Activated CD4-positive, alpha-beta T cell treated with anti-CD3 and anti-CD28 coated beads, Interleukin-2, amount 10 ng/mL, durations not matched to agents 24 days and 14 days (primary cell): ENCODE measurements at places on chromosomes 1 and 21.

GRCh38 chr1:33267468-33268205 lies 11.3 kb downstream of the ZNF362 start:
- no peak for DNase-seq

DNA sequence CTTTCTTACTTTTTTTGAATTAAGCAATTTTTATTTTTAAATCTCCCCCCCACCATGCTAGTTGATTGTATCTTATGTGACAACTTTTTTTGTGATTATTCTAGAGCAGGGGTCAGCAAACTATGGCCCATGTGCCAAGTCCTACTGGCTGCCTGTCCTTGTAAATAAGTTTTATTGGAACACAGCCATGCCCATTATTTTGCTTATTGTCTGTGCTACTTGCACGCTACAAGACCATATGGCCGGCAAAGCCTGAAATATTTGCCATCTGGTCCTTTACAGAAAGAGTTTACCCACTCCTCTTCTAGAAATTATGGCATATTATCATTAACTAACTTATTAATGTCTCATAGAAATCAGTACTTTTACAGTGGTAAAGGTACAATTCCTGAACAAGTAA lies 51.7 kb downstream of the AK5 start:
- no peak for DNase-seq

DNA sequence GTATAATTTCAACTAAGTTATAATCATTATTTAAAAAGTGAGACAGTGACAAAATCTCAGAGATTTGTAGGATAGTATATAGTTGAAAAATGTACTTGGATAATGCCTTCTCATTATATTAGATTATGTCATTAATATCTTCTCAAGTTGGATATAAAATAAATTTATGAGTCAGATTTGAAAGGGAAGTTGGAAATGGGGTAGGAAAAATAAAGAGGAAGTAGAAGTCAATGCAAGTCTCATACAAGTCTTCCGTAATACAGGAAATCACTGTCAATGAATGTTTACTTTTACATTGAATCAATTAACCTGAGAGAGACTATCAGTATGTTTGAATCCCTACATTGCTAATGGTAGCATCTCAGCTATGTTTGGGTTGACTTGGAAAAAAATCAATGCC lies 16.2 kb upstream of the RNPC3 start:
- no peak for DNase-seq

- no peak for DNase-seq
These were observed 168.0 kb downstream of the PPP1R12B start for GRCh38 chr1:202516434-202516877.

DNA sequence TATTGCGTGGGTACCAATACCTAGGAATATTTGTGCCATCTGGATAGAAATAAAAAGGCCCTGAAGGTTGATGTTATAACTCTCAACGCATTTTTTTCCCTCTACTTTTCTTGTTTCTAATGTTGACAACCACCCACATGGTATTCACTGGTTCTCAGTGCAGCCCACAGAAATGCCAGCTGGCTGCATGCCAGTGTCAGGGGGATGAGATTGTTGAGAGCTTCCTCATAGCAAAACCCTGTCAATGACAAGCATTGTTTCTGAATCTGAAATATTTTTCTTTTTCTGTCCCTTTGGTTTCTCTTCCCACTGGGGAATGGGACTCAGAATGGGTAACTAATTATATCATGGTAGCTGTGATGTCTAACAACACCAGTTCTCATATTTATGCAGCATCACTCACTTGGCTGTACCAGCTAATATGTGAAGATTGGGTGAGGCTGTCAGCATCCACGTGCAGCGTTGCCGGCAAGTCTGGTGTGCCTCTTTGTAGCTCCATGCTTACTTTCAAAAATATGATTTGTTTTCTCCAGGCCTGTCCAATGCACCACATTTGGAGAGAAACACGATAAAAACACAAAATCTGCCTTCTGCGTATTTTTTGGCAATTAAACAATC lies 284.6 kb downstream of the PTBP2 start:
- no peak for DNase-seq

DNA sequence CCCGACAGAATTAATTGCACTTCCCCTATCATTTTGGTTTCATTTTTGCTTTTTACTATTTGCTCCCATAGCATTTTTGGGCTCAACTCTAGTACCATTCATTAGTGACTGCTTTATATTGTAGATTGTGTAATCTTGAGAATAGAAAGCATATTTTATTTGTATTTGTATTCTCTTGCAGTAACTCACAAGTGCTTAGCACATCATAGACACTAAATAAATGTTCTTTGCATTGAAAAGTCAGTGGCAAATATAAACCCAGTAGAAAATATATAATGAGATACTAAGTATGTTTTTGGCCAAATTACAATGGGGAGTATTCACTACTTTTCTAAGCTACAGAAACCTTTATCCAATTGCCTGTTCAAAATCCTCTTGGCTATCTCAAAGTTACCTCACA lies 359.7 kb upstream of the CAMK1G start:
- DNase-seq = no peak

DNA sequence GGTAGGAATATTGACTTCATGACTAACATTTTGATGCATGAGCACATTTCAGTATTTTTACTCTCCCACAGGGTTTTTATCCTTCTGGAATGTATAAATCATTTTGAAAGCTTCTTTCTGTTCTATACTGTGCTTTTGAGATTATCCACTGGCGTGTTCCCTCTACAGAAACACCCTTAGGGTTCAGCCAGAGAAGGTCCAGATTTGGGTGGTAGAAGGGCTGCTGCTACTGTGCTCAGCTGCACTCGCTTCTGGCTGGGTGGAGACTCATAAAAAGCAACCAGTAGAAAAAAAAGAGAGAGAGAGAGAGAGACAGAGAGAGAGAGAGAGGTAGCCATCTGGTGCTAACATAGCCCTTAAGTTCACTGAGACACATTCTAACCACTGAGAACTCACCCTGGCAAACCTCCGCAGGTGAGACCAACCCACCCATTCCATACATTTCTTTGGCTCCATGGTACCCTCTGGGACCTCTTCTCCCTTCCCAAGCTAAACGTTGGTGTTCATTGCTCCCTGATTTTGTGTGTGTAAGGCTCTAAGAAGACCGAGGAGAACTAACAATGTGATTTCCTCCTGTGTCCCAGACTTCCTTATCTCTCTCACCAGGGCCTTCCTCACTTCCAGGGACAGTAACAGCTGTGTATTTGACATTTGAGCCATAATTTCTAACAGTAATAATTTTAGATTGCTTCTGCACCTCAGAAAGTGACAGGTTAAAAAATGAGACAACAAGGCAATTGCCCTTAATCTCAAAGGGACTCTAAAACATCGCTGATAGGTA lies 7.2 kb downstream of the APCS start:
- DNase-seq = no peak

GRCh38 chr1:31931593-31932225 lies 6.5 kb downstream of the PTP4A2 start:
- no peak for DNase-seq

DNA sequence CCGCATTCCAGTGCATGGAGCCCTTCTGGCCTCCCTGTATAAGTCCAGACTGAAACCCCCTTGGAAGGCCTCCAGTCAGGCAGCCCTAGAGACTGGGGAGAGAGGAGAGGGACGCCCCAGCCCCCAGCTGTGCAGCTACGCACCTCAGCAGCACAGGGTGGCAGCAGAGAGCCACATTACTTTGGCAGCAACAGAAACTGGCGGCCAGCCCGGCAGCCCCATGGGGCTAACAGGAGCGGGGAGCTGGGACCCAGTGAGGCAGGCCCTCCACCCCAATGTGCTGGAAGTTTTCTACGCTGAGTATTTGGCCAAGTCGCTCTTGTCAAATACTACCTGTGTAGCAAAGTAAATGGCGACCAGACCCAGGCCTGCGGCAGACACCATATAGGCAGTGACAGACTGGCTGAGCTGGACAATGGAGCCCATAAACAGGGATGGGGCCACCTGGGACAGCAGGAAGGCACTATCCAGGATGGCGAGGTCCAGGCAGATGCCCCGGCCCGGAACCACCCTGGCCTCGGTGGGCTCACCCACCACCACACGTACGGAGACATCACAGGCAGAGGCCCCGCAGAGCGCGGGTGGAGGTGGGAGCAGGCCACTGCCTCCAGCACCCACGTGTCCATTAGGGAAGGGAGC lies 21.2 kb downstream of the SLC45A3 start:
- peak; percentile 94 for DNase-seq

DNA sequence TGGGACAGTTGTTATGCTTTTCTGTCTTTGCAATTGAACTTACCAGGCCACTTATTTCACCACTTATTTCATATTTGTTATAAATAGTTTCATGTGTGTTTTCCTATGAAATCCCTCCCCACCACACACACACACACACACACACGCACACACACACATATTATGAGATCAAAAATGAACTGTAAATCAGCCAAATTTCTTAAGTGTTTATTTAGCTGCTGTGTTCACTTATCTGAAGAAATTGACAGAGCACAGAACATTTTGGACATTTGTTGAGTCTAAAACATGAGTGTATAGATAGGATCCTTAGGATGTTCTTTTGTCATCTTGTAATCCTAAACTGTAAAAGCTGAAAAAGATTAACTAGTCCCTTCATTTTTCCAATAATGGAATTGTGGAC lies 7.8 kb upstream of the TNFSF18 start:
- no peak for DNase-seq

DNA sequence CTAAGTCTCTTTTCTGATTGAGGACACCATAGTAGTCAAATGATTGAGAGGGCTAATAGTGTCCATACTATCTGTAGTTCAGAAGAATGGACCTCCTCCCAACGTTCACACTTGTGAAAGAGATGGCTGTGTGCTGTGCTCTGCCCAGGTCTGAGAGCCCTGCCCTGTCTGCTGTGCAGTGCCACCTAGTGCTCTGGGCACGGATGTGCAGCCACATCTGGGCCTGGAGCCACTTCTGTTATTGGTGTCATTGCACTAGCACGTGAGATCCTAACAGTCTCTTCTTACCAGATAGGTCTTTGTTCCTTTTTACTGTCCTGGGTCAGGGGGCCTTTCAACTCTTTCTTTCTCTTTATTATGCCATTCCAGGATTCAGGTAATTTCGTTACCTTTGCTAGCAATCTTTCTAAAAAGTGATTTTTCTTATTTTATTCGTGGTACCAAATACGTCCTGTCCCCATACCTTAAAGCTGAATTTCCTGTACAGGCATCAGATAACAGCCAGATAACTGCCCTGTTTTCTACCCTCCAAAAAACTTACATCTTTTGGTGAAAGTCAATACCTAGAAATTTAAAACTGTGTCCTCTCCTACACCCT lies 21.7 kb downstream of the INTS3 start:
- DNase-seq = peak; percentile 94

GRCh38 chr1:161219078-161219892 lies 4.1 kb downstream of the APOA2 start:
- DNase-seq = no peak

GRCh38 chr1:110576441-110576840 lies 29.7 kb downstream of the KCNA2 start:
- no peak for DNase-seq

DNA sequence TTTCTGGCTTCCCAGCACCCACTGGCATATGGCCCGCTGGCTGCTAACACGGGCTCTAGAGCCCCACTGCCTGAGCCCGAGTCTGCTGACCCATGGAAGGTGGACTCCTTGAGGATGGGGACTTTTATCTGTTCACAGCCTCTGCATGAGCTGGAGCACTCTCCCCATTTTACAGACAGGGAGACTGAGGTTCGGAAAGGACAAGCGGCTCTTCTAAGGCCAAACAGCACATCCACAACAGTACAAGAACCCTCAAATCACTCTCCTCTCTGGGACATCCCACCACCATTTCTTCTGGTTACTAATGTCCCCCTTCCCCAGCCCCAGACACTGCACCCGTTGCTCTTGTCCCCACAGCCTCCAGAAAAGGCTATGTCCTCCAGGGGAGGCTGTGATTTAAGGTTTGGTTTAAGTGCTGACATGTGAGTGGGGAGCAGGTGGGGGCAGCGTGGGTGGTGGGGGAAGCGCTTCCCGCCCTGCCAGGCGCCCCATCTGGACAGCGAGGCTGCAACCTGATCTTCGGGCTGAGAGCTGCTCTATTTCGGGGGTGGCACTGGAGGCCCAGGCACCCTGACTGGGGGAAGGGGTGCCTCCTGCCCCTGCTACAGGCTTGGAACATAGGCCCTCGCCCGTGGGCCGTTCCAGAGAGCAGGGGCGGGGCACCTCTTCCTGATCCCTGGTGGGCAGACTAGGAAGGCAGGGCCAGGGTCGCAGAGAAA lies 104.8 kb upstream of the WNT4 start:
- DNase-seq = no peak

DNA sequence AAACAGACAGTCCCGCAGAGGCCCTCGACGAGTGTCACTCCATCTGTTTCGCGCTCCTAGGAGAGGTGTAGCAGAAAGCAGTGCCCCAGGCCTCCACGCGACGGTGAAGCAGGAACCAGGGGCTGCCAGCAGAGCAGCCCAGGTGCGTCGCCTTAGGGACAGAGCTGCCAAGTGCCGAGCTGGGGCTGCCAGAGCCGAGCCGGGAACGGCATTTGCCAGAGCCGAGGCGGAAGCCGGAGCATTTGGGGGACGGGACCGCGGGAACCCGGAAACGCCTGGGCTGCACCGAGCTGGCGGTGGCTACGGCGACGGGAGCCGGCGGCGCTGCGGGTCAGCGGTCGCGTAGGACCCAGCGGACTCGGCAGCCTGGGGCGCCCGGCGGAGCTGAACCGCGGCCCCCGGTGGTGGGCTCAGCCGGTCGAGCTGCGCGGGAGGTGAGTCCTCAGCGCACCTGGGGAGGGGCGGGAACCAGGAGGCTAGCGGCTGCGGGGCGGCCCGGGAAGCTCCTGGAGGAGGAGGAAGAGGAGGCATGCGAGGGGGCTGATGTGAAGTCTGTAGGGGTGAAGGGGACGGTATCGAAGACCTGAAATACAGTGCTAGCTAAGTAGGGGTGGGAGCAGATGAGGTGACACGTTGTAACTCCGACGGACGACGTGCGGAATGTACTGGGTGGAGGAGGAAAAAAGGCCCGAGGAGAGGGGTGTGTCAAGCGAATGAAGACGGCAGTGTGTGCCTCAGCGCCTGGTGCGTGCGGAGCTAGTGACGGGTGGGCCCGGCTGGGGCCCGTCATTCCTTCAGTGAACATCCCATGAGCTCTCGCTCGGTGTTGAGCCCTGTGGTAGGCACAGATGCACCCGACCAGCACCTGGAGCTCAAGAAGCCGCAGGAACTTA lies at the start of gene SLC35A3:
Gene SLC35A3, plus strand, starts transcription at position 268 of the 893 bp plus-strand sequence. CDS start 23,559 bp downstream, outside the sequence.
- DNase-seq = peak; percentile 94

DNA sequence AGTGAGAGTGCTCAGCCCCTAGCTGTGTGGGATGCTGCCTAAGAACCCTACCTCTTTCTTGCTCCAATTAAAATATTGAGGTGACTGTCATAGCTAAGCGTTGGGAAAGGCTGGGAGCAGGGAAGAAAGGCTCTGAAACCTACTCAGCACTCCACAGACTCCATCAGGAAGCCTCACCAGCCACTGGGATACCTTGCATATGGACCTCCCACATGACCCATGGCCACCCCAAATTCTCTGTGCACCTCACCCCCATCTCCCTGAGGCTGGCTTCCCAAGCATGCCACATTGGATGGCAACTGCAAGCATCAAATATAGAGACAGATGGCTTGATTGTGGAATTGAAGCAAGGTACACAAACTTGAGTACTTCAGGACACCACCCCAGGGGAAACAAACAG lies 41.8 kb downstream of the FLVCR1 start:
- no peak for DNase-seq

- DNase-seq = no peak
These were observed 2.7 kb upstream of the RUNX3 start for GRCh38 chr1:24932725-24933294.
